ENCODE measurements at places on chromosomes 3 and 15. TPM values are rescaled to one million over a fixed set of nuclear protein-coding genes. Genes with fewer than 3 reads are reported as not detected.

Gene ATP13A5
- total RNA-seq: 0.76 TPM

GRCh38 chr3:59367150-59367549 is 317.3 kb upstream of the CFAP20DC start:
- no peaks in the 10 kb centered on the region for H3K36me3 ChIP-seq
- no peak overlapping the region for H3K27ac ChIP-seq
- no peaks in the 10 kb centered on the region for H3K27me3 ChIP-seq
- no peaks in the 10 kb centered on the region for H3K4me1 ChIP-seq
- H3K4me3 ChIP-seq: no peak overlapping the region

Gene TGM4
- total RNA-seq: not detected

DNA sequence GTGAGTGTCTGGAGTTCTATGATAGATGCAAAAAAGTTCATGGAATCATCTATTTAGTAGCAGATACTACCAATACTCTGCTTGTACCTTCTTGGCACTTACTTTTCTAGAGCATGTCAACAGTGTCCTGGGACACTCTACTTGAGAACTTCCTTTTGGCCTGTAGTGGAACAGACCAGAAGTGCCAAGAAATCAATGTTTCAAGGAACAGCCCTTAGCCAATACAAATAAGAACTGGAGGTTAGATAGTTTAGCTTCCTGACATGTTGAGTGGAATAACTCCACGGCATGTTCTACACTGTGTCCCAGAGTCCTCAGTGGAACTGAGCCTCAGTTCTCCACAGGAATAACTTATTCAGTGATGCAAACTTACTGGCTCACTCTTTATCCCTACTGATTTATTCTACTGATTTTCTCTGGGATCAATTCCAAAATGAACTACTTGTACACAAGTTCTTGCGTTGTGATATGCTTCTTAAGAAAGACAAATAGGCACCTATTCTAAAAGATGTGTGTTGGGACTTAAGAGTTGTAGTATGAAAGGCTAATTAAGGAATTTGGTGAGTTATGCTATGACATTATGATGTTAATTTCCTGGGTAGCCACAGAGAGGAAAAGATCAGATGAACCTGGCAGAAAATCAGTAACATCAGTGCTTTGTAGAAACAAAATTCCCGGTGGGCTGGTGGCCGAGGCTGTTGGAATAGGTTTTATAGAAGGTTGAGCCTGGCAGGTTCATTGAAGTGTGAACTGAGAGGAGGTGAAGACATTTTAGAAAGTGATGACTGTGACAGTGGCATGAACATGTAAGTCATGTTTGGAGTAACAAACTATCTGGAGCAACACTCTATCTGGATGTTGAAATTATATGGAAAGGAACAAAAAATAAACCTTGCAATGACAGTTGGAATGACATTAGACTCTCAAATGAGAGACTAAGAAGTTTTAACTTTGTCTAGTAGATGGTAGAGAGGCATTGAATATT is 101.8 kb upstream of the RBMS3 start:
- no peak overlapping the region for H3K27ac ChIP-seq
- no peak overlapping the region for H3K4me3 ChIP-seq

DNA sequence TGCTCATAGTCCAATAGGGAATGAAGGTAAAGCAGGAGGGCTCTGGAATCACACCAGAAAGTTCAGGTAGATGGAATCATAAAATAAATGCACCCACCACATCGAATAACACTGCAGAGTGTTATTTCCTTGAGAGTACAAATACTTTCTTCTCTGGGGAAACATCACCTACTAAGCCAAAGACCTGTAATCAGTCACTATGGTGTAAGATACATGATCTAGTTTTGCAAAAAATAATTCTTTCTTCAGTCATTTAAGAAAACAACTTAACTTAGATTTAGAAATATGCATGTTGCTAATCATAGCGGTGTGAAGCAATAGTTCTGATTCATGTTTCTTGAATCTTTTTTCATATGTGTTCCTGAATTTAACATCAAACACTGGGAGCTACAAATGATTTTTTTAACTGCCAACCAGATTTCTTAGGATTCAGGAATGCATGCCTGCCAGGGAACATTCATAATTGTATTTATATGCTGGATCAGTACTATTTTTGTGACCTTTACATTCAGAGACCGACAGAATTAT is 40.2 kb upstream of the MEIS2 start:
- DNase-seq: no peak
- no peaks in the 10 kb centered on the region for H3K4me1 ChIP-seq
- H3K27ac ChIP-seq: no peak overlapping the region

Gene ACKR4
- total RNA-seq: 3.7 TPM

DNA sequence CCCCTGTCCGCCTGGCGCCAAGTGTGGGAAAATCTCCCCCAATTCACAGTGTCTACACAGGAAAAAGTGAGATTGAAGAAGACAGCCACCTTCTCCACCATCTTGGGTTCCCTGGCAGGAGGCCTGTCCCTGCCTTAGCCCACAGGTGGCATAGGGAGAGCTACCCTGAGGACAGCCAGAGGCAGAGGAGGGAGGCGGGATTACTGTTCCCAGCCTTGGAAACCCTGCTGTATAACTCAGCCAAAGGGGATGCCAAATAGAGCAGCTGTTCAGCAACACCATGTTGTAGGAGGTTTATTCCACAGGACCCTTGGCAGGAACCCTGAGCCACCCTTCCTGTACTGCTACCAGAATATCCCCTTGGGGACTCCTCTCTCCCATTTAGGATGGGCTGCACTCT is 54.8 kb downstream of the PAK2 start:
- no peaks in the 10 kb centered on the region for H3K27me3 ChIP-seq
- no peak overlapping the region for H3K4me3 ChIP-seq
- H3K36me3 ChIP-seq: no peaks in the 10 kb centered on the region
- no peak overlapping the region for H3K27ac ChIP-seq

Gene MUC20
- 10.1 TPM for total RNA-seq

Gene AADACL2
- not detected for total RNA-seq
